Stimulated activated CD4-positive, alpha-beta T cell treated with anti-CD3 and anti-CD28 coated beads, Interleukin-12 subunit alpha, Interleukin-12 subunit beta, amount 100 ng/mL, for 4 hours (primary cell): ENCODE measurements at places on chromosomes 6 and 20.

- DNase-seq = no peak
These were observed 20.4 kb downstream of the RBM38 start for GRCh38 chr20:57411406-57412283.

- DNase-seq = no peak
These were observed 20.9 kb upstream of the SLC17A1 start for GRCh38 chr6:25852756-25853155.

- DNase-seq = no peak
These were observed 3.2 kb upstream of the BTN2A2 start for GRCh38 chr6:26379740-26380139.

DNA sequence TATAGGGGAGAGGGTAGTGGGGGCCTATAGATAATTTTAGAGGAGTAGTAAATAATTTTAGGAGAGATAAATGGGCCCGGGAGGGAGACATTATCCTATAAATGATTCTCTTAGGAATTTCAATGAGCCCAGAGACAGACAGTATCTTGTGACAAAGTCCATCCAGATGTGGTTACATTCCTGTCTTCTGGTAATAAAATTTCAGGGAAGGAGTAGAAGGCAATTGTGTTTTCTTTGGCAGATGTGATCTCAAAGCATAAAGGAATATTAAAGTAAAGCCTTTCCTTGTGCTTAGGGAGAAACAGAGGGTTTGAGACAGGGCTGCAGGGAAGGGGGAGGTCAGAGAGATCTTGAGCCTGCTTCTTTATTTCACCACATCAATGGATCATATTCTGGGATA lies 979.8 kb upstream of the GJE1 start:
- no peak for DNase-seq

DNA sequence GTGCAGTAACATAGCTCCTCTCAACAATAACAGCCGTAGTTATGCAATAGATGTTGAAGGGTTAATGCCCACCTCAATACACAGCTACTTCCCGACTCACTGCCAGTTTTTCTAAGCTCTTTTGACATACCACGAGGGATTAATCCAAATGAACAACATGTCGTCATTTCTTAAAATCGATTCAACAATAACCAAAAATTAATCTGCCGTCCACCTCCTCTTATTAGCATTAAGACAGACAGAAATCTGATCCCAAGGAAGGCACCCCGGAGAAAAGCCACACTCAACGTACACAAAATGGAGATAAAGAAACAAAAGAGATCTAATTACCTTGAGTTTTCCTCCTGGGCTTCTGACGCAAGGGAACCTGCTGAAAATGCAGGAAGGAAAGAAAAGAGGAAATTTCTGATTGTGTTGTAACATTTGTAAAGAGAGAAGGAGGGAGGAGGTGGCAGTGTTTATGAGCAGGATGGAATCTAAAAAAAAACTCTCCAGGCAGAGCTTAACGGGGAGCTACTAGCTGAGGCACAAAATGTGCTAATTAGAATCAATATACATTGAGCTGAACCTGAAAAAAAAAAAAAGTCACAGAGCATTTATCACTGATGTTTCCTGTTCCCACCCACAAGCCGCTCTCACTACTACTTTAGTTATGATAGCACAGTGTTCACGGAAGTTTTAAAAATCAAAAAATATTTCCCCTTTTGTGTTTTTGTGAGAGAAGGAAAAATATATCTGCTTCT lies 109.3 kb downstream of the IPCEF1 start:
- DNase-seq = no peak

- no peak for DNase-seq
These were observed 2.8 kb downstream of the VARS1 start for GRCh38 chr6:31792761-31793171.

GRCh38 chr6:57021086-57021720 lies 25.3 kb upstream of the KIAA1586 start:
- no peak for DNase-seq

- no peak for DNase-seq
These were observed 59.9 kb downstream of the HECA start for GRCh38 chr6:139194740-139195139.

GRCh38 chr6:165821754-165822153 lies 158.7 kb upstream of the PDE10A start:
- DNase-seq = no peak

GRCh38 chr6:144602523-144603180 lies 317.5 kb downstream of the UTRN start:
- no peak for DNase-seq

DNA sequence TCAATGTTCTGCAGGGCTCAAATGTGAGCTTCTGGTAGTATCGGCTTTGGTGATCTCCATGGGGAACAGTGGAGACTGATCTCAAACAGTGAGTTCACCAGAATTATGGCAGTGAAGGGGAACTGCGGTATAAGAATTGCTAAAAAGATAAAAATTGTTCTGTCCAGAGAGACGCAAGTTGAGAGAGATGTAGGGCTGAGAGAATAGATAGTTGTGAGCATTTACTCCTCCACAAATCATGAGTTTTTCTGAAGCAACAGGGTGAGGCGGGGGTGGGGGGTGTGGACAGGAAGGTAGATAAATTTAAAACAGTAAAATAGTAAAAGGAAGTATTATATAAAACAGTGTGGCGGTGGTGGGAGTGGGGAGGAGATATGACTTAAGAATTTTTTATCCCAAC lies 98.6 kb upstream of the NEDD9 start:
- no peak for DNase-seq

GRCh38 chr6:1609041-1609647 lies 571 bp upstream of the FOXC1 start:
- no peak for DNase-seq

GRCh38 chr20:19275038-19275629 lies 62.7 kb downstream of the SLC24A3 start:
- no peak for DNase-seq

GRCh38 chr20:49432550-49432949 lies 49.9 kb downstream of the KCNB1 start:
- no peak for DNase-seq

DNA sequence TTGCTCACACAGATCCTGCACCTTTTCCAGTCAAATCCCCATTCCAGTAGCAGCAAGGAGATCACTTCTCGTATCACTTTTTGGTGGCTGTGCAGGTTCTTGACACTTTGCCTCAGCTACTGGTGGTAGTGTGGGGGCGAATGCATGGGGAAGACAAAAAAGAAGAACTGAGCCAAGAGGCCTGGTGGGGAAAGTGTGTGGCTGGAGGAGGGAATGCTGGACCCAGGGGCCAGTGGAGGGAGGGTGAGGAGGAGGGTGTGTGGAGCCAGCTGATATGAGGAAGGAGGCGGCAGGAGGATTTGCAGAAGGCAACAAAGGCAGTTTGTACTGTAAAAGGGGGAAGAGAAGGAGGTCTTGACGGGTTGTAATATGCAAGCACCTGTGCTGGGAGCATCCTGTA lies 15.7 kb upstream of the HLA-C start:
- no peak for DNase-seq

DNA sequence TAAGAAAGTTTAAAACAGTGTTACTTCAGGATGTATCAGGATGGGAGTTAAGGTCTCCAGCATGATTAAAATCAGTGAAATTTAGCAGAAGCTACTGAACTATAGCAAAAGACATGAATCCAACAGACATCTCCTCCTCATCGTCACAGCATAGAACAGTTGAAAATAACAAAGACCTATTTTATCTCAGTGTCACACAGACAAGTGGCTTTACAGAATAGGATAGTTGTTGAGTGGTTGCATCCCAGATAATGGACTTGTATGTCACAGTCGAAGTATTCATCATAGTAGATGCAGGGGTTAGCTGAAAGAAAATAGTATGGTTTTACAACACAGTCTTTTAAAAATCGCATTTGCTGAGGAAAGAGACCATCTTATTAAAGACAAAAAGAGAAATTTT lies 31.2 kb downstream of the CRISP1 start:
- no peak for DNase-seq

- DNase-seq = no peak
These were observed 25.8 kb upstream of the TTPAL start for GRCh38 chr20:44449864-44450263.
